ENCODE measurements at places on chromosomes 4 and X. TPM values are rescaled to one million over a fixed set of nuclear protein-coding genes. Genes with fewer than 3 reads are reported as not detected.

The SCD5 gene
- total RNA-seq, result 12.9 TPM

The SPANXA1 gene
- 0.28 TPM for total RNA-seq

The GATA1 gene
- total RNA-seq, result not detected

The DTHD1 gene
- not detected for total RNA-seq

The POLN gene
- 2.3 TPM for total RNA-seq

The TRIM75 gene
- not detected for total RNA-seq

The NUDT11 gene
- total RNA-seq, result 17.7 TPM

The KDM6A gene
- 17.8 TPM for total RNA-seq
